Hematopoietic multipotent progenitor cell (in vitro differentiated cells): ENCODE measurements at places on chromosomes 7 and 10.

DNA sequence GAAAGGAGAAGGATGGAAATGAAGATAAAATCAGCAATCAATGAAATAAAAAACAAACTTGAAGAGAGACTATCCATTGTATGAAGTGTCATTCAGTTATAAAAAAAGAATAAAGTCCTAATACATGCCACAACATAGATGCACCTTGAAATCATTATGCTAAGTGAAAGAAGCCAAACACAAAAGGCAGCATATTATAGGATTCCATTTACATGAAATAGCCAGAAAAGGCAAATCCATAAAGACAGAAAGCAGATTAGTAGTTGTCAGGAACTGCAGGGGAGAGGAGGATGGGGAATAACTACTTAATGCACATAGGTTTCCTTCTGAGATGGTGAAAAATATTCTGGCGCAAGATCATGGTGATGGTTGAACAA is 6.6 kb upstream of the PON1 start:
- no peak for DNase-seq

GRCh38 chr10:75098902-75099673 is 12.4 kb upstream of the SAMD8 start:
- DNase-seq, result no peak

GRCh38 chr7:82289152-82289535 is 154.4 kb downstream of the CACNA2D1 start:
- no peak for DNase-seq

- no peak for DNase-seq
Measured at GRCh38 chr10:124701435-124701834, 42.7 kb downstream of the FAM53B start.

- DNase-seq, result no peak
Measured at GRCh38 chr7:23284871-23285270, 14.3 kb upstream of the MALSU1 start.

- DNase-seq, result no peak
Measured at GRCh38 chr10:31776159-31776558, 152.5 kb downstream of the ARHGAP12 start.

DNA sequence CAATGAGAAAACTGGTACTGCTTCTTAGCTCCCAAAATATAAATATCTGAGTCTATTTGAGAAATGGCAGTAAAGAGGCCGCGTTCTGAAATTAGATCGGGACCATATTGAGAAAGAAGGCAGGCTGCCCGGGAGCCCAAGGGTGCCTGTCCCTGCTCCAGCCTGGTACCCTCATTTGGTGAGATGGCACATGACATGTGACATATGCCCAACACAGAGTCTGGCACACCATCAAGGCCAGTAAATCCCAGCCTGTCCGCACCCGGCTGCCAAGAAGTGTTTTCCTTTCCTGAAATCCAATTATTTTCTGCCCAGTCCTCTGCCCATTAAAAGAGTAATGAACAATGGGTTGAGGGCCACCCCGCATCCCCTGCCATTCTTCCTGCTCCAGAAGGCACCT is 66.4 kb downstream of the CDH23 start:
- DNase-seq, result no peak

DNA sequence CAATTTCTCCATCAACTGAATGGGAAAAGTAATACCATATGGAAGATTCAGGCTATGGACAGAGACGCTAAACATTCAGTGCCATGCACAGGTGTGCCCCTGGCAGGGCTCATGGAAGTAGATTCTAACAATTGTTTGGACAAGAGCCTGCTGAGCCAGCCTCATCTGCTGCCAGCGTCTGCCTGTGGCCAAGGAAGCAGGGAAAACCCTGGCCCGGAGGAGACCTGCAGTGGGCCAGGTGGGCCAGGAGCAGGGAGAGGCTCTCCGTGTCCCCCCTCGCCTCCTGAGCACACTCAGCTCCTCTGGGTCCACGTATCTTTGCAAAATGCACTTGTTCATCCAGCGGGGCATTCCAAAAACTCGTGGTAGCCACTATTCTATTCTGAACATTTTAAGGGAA is 130.1 kb downstream of the TCERG1L start:
- no peak for DNase-seq

GRCh38 chr7:157397036-157397720 is 60.4 kb downstream of the DNAJB6 start:
- DNase-seq, result no peak
